ENCODE measurements at places on chromosomes 1 and 21.

DNA sequence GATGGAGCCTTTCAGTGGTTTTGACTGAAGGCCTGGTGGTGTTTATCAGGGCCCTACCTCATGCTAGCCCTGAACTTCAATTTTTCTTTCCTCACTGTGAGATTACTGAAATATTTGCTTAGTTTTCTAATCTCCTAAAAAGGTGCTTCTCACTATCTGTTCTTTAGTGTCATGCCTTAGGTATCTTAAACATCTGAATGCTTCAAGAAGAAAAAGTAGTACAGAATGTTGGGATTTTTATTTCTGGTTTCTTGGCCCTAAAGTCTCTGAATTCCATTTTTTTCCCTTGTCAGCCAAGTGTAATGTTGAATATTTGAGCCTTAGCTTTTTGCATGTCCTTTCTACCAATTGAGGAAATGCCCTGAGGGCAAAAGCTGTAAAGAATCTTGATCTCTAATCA lies 47.9 kb upstream of the PRKACB start:
- no peak for DNase-seq

GRCh38 chr1:60222360-60223115 lies 149.0 kb upstream of the C1orf87 start:
- no peak for DNase-seq

DNA sequence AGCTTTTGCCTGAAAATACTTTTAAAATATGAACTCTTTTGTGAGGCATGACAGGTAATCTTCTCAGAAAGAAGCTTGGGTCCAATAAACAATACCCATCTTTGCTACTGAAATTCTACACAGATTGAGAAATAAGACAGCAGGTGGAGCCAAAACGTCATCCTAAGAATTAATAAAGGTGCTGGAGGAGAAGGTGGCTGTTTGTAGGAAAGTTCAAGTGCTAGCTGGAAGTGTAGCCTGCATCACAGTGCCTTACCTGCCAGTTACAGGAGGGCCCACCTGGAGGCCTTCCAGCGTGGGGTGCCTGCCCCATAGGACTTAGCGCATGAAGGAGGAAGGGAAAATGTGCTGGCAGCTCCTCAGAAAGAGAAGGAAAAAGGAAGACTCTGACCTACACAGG lies 93.7 kb downstream of the TTC3 start:
- DNase-seq = no peak

DNA sequence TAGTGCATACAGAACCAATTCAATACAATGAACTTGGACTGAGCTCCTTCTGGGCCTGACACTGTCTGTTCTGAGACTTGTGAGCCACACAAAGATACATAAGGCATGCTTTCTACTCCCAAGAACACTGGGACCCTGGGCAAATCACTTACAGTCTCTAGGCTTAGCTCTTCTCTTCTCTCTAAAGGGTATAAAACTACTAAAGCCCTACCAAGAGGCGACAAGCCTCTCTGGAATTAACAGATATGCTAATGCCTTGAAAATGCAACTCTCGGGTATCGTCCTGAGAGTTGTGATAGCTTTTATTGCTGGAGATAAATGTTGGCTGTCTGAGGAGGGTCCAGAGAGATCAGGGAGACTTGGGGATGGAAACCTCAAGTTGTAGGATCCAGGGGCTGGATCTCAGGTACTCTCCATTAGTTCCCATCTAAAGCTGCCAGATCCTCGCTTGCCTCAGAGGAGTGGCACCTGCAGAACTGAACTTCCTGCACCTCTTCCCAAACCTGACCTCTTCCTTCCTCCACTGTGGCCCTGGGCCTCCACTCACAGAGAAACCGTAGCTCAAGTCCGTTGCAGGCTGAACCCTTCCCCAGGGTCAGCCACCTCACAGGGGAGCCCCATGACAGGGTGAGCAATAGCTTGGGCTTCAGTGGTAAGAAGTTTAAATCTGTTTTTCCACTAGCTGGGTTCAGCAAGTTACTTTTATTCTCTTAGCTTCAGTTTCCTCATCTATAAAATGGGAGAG lies 11.5 kb upstream of the CFAP45 start:
- DNase-seq = no peak

DNA sequence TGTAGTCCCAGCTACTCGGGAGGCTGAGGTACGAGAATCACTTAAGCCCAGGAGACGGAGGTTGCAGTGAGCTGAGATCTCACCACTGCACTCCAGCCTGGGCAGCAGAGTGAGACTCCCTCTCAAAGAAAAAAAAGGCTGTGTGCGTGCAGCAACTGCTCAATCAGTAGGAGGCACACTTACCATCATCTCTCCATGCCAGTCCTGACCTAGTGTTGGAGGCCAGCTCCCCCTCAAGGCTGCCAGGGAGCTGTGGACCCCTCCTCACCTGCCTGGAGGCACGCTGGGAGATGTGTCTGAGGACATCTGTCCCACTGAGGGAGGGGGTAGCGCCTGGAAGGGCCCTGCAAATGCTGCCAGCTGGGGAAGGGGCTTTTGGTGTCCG lies 11.9 kb downstream of the RPS6KA1 start:
- DNase-seq = no peak

DNA sequence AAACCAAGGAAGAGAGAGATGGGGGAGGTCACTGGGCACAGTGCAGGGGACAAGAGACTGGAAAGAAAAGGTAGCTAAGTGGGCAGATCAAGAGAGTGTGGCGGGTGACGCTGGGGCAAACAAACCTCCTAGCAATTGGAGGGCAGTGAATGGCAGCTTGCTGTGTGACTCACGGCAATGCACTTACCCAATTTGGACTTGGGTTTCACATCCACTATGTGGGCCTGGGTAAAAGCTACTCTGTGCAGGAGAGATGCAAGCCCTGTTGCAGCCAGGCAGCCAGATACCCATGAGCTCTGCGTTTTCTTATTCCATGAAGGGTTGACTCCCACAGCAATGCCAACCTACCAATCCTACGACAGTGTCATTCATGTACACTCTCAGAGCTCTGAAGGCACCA lies 9.5 kb downstream of the PLXNA2 start:
- no peak for DNase-seq

DNA sequence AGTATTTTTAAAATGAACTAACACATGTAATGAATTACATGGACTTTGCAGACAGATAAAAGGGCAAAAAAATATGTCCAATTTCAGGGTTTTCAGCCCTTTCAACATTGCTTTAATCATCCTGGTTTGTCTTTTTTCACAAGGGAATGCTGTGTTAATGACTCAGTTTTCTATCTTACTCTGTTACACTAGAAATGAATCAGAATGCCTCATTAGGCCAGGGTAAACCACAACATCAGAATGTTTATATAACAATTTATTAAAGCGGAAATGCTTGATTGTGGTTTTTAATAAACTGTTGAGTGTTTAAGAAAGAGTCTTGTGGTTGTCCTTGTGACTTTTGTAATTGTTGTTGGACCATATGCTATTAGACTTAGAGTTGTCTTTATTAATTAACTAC lies 13.5 kb downstream of the GORAB start:
- DNase-seq = no peak

- no peak for DNase-seq
Observed at GRCh38 chr1:216186141-216186540, 237.1 kb downstream of the USH2A start.

DNA sequence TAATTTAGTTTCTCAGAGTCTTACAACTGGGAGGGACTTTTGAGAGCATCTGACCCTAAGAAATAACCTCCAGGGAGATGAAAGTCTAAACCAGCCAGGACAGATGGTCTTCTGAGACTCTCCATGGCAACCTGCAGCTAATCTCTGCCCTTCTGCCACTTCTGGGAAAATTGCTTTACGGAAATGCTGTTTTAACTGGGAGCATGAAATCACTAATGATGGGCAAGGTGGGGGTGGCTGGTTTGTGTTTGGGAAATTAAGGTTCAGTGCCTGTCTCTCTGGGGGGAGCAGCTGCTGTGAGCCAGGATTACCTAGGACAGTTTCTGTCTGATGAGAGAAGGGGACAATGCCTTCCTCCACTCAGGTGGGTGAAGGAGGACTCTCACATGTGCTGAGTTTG lies 33.2 kb downstream of the ROR1 start:
- no peak for DNase-seq

All from occipital lobe (tissue), 3 donors.